Stimulated activated CD4-positive, alpha-beta T cell treated with anti-CD3 and anti-CD28 coated beads, Interleukin-4, amount 100 ng/mL, for 24 hours (primary cell): ENCODE measurements at places on chromosomes 16 and 17.
A peak's percentile ranks its signal among the peaks of the same experiment; 100 is the strongest.

DNA sequence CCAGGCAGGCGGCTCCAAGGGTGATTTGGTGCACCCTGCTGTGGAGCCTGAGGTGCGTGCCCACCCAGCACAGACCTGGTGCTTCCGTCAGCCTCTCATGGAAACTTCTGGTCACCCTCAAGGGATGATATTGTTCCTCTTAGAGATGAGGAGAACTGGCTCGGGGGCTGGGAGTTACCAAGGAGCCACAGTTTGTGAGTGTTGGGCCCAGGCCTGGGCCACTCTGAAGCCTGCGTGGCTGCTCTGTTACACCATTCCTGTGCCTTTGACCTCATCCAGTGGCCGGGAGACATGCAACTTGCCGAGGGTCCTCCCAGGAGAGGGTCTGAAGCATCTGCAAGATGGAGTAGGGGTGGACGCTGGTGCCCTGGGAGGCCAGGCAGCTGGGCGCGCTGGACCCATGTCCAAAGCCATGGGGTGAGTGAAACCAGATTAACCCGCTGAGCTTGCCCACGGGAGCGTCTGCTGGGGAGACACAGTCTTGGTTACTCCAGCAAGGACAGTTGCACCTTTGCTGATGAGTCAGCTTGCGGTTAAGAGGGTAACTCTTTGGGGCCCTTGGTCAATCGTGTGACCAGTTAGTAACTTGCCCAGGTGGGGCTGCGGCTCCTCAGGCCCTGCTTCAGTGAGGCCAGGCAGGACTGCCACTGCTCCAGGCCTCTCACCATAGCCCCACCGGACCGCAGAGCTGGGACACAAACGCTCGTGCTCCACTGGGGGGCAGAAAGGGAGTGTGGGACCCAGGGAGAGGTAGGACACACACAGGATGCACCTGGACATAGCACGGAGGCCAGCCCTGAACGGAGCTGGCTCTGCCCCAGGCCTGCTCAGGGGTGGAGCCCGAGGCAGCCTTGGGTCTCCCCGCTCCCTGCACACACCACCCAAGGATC, 7.5 kb downstream of the C16orf90 start:
- DNase-seq: no peak

- DNase-seq: no peak
Observed at GRCh38 chr17:66789093-66789492, 45.8 kb upstream of the CACNG5 start.

DNA sequence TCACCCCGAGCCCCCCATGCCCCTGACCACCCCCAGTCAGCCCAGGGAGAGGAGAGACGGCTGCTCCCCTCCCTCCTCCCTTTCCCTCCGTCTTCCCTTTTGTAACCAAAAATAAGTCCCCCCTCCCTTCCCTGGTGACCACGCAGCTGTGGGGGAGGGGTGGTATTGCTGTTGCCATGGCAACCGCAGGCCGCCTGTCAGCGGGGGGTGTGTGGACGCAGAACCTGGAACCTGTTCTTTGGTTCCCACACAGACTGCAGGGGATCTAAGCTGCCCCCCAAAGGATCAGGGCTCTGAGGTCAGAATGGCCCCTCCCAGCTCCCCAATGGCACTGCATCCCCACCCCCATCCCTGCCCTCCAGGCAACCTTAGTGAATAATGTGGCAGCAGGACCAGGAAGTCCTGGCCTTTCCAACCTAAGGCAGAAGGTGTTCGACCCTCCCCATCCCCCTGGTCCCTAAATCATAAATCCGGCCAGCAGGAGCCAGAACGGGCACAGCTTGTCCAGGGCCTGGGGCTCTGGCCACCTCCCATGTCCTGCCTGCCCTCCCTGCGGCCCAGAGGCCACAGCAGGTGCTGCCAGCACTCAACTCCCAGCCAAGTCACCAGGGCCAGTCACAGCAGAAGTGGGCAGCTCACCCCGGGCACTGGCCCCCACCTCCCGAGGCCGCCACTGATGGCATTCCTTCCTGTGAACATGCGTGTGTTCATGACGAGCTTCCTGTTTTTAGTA, 12.0 kb downstream of the CA4 start:
- no peak for DNase-seq

GRCh38 chr17:36576793-36577192, 14.9 kb upstream of the DHRS11 start:
- DNase-seq: no peak

- no peak for DNase-seq
Observed at GRCh38 chr17:69574257-69575197, 160.0 kb downstream of the MAP2K6 start.

DNA sequence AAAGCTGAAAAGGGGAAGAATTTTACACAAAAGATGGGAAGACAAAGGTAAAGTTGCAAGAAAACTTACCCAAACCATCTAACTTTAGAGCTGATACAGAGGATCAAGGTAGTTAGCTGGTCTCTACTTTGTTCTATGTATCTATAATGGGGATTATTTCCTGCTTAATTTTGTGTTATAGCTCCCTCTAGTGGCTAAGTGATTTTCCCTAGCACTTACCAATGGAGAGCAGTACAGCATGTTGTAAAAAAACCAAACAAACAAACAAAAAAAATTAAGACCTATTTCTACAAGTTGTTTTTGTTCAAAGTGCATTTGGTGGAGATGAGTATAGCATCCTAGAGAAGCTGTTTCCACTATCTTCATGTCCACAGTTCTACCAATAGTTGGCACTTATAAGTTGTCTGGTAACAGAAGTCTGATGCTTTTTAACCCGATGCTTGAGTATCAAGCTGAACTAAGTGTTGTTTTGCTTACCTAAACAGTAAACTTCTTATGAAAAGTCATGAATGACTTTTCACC, 7.5 kb downstream of the SRSF1 start:
- no peak for DNase-seq

DNA sequence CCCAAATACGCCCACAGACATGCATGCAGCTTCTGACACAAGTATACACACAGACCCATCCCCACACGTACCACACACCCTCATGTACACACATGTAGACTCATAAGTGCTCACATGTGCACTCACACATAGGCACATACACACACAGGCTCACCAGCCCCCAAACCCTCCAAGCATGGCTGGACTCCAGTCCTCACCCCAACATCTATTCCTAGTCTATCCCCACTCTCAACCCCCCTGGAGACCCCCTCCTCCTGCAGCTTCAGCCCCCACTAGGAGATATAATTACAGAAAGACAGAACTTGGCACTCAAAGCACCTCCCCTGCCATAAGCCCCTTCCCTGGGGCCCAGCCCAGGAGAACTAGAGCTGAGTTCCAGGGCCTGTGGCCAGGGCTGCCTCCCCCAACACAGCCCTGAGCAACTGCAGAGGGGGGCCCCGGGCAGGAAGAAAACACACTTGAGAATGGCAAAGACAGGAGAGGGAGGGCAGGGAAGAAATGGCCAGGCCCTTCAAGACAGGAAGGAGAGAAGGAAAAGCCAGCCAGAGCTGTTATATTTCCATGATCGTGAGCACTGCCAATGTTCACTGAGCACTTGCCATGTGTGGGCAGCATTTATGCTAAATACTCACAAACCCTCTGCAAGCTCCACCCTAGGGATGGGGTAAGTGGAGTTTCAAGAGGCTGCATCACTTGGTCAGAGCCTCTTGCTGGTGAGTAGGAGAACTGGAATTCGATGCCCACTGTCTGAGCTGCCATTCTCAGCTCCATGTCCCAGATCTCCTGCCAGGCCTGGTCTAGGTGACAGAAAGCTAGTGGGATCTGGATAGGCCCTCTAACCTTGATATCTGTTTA, 224.5 kb downstream of the ZNF423 start:
- DNase-seq: no peak

DNA sequence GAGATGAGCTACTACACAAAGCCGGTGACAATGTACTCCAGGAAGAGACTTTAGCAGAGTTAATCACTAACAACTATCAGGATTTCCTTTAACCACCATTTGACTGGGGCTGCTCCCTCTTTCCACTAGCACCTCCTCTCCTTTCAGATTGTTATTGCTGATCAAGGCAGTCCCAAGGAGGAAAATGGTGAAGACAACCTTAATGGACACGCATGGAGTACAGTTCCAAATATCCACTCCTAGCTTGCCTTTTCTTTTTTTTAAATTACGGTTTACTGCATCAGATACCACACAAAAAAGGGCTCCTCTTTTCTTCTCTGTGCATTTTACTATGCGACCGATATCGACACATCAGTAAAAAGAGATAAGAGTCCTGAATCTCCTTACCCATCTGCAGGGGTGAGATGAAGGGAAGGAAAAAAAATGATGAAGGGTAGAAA, 30.9 kb downstream of the FAM222B start:
- peak; percentile 8 for DNase-seq

GRCh38 chr16:57387598-57388354, 15.5 kb downstream of the CX3CL1 start:
- DNase-seq: no peak

DNA sequence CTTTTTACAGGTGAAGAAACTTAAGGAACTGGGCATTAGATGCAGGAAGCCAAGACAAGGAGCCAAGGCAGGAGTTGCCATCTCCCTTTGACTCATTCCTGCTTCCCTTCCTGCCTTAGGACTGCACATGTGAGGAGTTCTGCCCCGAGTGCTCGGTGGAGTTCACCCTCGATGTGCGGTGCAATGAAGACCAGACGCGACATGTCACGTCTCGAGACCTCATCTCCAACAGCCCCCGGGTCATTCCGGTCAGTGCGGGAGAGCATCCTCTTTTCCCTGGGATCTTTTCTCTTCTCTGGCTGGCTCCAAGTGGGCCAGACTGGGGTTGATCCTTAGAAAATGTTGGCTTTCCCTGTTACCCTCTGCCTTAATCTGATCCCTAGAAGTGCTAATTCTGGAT, 6.6 kb downstream of the POLR2C start:
- no peak for DNase-seq

GRCh38 chr16:54422569-54422978, 136.0 kb upstream of the IRX3 start:
- no peak for DNase-seq

DNA sequence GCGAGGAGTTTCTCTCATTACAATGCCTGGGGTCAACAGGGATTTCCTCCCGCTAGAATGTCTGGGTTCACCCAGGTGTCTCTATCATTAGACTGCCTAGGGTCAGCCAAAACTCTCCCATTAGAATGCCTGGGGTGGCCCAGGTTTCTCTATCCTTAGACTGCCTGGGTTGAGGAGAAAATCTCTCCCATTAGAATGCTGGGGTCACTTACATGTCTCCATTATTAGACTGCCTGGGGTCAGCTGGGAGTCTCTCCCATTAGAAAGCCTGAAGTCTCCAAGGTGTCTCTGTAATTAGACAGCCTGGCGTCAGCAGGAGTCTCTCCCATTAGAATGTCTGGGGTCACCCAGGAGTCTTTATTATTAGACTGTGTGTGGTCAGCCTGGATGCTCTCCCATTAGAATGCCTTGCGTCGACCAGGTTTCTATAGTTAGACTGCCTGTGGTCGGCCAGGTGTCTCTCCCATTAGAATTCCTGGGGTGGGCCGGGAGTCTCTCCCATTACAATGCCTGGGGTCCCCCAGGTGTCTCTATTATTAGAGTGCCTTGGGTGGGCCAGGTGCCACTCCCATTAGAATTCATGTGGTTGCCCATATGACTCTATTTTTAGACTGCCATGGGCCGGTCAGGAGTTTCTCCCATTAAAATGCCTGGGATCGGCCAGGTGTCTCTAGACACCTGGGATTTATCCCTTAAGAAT, 2272.1 kb downstream of the TP53TG3F start:
- DNase-seq: no peak

- no peak for DNase-seq
Observed at GRCh38 chr17:42283241-42284023, 4.9 kb upstream of the STAT5A start.

DNA sequence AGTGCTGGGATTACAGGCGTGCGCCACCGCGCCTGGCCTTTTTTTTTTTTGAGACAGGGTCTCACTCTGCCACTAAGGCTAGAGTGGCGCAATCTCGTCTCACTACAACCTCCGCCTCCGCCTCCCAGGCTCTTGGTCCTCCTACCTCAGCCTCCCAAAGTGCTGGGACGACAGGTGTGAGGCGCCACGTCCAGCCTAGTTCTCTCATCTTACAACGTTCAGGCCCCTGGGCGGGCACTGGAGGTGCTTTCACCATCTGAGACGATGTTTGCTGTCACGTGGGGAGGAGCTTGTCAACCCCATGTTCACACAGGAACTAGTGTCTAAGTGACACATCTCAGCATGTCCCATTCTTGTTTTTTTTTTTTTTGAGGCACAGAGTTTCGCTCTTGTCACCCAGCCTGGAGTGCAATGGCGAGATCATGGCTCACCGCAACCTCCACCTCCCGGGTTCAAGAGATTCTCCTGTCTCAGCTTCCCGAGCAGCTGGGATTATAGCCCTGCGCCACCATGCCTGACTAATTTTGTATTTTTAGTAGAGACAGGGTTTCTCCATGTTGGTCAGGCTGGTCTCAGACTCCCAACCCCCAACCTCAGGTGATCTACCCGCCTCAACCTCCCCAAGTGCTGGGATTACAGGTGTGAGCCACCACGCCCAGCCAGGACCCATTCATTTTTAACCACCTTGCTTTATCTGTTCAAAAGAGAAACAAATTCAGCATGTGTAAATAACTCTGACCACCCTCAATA, 5.2 kb upstream of the FANCA start:
- DNase-seq: no peak

GRCh38 chr17:323181-323580, 29.4 kb downstream of the RPH3AL start:
- no peak for DNase-seq

DNA sequence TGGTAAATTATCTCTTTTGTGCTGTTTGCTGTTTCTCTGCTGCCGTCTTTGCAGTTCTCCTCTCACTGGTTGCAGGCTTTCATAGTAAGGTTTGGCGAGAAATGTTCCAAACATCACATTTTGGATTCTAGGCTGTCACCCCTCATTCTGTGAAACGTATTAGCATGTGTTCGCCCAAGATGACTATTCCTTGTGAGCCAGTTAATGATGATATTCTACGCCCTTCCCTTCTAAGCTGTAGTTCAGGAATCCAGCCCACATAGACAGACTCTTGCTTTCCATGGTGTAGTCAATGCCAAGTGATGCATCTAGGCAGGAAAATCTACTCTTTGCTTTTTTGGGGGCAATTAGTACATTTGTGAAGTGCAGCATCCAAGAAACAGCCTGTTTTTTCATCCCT, 14.4 kb downstream of the UBFD1 start:
- no peak for DNase-seq

DNA sequence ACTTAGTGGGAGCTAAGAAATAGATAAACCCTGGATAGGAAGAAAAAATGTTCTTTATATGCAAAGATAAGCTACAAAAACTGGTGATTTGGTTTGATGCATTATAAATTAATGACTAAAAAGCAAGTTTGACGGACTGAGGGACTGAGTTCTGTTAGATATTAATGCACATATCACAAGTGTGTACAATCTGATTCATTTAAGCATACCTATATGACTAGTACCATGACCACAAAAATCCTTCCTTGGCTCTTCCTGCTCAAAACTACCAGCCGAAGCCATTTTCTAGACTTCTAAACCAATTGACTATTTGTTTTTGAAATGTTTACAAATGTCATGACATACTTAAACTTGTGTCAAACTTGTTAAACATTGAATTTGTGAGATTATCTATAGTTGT, 374.5 kb upstream of the MON1B start:
- DNase-seq: no peak

GRCh38 chr16:31268033-31268365, 8.2 kb downstream of the ITGAM start:
- DNase-seq: no peak
